Trophoblast cell (in vitro differentiated cells and primary cell): ENCODE measurements at places on chromosomes 4 and X.

DNA sequence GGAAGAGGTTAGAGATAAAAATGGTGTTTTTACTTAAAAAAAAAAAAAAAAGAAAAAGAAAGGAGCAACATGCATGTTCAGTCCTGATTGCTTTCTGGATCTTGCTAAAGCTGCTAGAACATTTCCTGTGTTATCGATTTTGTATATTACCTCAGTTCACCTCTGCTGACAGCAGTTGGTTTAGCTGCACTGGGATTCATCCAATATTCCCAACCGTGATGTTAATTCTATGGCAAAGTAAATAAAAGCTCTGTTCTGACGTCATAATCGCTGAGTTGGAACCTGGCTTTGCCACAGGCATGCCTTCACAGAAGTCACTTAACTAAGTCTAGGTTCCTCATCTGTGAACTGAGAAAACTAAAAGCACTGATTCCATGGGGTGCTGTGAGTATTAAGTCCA is 90.7 kb upstream of the SORBS2 start:
- H3K36me3 ChIP-seq: no peaks in the 10 kb centered on the region
- DNase-seq: no peak
- H3K27ac ChIP-seq: no peak overlapping the region
- no peak overlapping the region for H3K4me3 ChIP-seq

DNA sequence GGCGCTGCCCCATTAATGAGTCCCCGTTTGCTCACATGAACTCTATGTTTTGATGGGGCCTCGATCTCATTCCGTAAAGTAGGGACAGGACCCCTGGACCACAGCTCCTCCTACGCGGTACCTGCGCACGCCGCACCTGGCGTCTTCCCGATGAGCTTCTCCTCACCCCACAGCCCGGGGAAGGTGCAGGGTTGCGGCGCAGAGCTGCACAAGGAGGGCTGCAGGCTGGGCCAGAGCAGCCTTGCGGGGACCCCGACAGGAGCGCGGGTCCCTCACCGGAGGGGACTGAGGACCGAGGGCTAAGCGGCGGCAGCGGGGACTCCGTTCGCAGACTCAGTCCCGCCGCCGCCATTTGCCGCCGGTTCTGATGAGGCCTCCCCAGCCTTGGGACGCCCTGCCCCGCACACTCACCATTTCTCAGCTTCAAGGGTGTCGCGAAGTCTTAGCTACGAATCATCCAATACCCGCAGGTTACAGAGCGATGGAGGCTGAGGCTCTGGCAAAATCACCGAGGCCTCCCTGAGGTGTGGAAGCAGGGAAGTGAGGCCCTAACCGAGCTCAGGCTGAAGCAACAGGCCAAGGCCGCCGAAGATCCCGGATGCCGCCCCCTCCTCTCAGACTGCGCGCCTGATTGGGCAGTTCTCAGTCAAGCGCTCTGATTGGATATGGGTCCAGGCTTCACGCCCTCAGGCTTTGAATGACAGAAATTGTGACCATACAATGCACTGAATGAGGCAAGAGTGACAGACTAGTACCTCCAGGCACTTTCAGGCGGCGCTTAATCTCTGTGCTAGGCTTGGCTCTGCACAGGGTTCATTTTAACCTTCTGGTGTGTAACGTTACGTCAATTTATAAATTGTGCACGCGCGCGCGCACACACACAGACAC is 25.1 kb downstream of the ZNF721 start:
- H3K4me3 ChIP-seq: peak overlapping the region; percentile 93
- H3K36me3 ChIP-seq: peaks cover 9% of the 10 kb centered on the region
- DNase-seq: peak; percentile 99

GRCh38 chr4:170758988-170759387 is 669.2 kb upstream of the AADAT start:
- DNase-seq: no peak
- no peaks in the 10 kb centered on the region for H3K27me3 ChIP-seq
- H3K4me3 ChIP-seq: no peak overlapping the region
- no peaks in the 10 kb centered on the region for H3K4me1 ChIP-seq

- H3K27me3 ChIP-seq: no peaks in the 10 kb centered on the region
- no peaks in the 10 kb centered on the region for H3K36me3 ChIP-seq
- H3K4me1 ChIP-seq: no peaks in the 10 kb centered on the region
- H3K4me3 ChIP-seq: no peak overlapping the region
- no peak for DNase-seq
- H3K27ac ChIP-seq: no peak overlapping the region
These were observed 190.2 kb downstream of the CPE start for GRCh38 chr4:165569031-165569430.

- no peak overlapping the region for H3K4me3 ChIP-seq
- peaks cover 19% of the 10 kb centered on the region for H3K4me1 ChIP-seq
- no peak overlapping the region for H3K27ac ChIP-seq
- H3K36me3 ChIP-seq: peaks cover 16% of the 10 kb centered on the region
- no peaks in the 10 kb centered on the region for H3K27me3 ChIP-seq
These were observed 769 bp upstream of the CPZ start for GRCh38 chr4:8591626-8592365.

GRCh38 chrX:4944767-4945166 is 1231.3 kb upstream of the PRKX start:
- no peak overlapping the region for H3K27ac ChIP-seq
- no peaks in the 10 kb centered on the region for H3K4me1 ChIP-seq
- no peak for DNase-seq
- no peaks in the 10 kb centered on the region for H3K27me3 ChIP-seq
- H3K36me3 ChIP-seq: no peaks in the 10 kb centered on the region
